Smooth muscle cell of the brain vasculature (primary cell): ENCODE measurements at places on chromosomes 7 and 10.

GRCh38 chr7:101650579-101651081 is 21.5 kb upstream of the MYL10 start:
- DNase-seq = no peak

DNA sequence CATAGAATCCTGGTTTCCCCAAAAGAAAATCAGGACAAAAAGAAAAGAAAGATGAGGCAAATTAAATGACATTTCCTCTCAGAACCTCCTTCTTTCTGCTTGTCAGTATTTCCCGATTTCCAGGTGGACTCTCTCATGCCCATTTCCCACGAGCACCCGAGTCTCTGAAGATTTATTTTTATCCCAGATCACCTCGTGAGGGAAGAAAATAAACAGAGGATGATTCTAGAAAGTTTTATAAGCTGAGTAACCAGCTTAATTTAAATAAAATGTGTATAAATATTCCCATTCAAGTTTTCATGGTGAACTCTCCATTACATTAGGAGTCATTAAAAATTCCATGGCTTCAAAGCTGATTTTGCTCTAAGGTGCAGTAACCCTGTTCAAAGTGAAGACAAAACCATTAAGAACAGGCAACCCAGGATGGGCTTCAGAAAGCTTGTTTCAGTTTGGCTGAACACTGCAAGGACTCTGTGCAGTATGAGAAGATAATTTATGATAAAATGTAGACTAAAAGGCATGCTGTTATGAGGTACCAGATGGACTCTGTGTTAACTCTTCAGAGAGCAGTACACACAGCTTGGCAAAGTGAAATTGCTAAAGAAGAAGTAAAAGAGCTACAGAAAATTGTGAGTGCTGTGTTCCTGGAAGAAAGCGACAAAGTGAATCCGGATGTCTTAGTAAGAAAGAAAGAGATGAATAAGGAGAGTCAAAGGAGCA is 521.3 kb upstream of the LRRN3 start:
- no peak for DNase-seq

DNA sequence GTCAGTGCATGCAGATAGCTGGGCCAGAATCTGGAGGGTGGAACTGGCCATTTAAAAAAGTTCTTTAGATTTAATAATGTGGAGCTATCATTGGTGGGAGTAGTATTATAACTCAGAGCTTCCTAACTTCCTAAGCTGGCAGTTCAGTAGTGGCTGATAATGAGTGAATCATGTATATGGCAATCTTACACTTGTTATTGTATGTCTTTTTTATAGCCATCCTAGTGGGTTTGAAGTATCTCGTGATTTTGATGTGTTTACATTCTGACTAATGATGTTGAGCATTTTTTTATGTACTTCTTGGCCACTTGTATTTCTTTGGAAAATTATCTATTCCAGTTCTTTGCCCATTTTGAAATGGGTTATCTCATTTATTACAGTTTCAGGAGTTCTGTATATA is 15.4 kb downstream of the TFAM start:
- no peak for DNase-seq

GRCh38 chr7:142372727-142373126 is 114.9 kb upstream of the PRSS58 start:
- no peak for DNase-seq

- no peak for DNase-seq
Measured at GRCh38 chr10:78715435-78715834, 353.3 kb upstream of the ZMIZ1 start.

- no peak for DNase-seq
Measured at GRCh38 chr10:18158773-18159265, 18.6 kb downstream of the CACNB2 start.

GRCh38 chr10:96513305-96513697 is 425 bp downstream of the TLL2 start:
- no peak for DNase-seq

- no peak for DNase-seq
Measured at GRCh38 chr10:32600317-32600716, 154.4 kb downstream of the CCDC7 start.

- DNase-seq = no peak
Measured at GRCh38 chr10:22333975-22334282, 11.4 kb upstream of the SPAG6 start.

DNA sequence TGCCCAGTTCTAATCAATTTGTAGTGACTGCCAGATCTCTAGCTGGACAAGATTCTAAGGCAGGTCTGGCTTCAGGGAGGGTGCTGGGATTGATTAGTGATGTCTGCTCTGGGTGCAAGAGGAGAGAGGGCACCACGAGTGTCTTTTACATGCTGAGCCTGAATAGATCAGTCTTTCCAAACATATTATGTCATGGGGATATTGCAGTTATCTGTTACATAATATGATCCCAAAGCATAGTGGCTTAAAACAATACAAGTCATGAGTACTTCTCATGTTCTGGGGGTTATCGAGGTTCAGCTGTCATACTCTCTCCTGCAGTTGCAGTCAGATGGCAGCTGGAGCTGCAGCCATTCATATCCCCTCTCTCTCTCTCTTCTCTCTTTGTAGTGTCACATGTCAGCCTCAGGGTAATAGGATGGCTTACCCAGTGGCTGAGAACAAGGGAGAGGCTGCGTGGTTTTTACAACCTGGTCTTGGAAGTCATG is 26.0 kb downstream of the SLC29A3 start:
- no peak for DNase-seq

DNA sequence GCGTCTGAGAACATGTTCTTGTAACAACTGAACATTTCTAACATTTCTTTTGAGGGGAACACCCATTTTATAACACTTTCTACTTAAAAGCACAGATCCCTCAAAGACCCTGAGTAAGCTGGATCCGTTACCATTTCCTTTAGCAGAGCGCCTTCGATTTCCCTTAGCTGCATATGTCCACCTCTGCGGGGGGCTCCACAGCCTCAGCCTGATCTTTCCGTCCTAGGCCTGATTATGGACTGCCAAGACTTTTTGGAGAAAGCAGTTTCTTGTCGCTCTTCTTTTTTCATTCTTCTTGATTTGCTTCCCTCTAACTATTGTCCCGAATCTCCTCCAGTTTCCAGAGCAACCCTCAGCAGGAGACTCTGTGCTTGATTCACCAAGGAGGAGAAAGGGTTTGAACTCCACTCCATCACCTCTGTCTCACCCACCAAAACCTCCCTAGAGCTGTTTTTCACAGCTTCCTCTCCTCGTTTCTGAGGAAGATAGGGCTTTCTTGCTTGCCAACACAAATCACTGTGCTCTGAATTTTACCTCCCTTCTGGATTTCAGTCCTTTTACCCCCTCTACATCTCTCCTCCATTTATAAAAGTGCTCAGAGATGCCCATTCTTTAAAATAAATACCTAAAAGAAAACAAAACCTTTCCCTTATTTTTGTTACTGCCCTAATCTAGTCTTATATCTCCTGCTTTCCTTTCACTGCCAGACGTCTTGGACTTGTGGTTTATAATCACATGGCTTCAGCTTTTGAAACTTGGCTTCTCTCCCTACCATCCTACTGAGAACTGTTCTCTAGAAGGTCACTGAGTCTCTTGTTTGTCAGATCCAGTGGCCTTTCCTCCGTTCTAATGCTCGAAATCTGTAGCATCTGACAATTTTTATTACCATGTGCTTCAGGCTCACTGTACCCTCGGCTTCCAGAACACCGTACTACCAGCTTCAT is 30.5 kb upstream of the ZRANB1 start:
- no peak for DNase-seq

DNA sequence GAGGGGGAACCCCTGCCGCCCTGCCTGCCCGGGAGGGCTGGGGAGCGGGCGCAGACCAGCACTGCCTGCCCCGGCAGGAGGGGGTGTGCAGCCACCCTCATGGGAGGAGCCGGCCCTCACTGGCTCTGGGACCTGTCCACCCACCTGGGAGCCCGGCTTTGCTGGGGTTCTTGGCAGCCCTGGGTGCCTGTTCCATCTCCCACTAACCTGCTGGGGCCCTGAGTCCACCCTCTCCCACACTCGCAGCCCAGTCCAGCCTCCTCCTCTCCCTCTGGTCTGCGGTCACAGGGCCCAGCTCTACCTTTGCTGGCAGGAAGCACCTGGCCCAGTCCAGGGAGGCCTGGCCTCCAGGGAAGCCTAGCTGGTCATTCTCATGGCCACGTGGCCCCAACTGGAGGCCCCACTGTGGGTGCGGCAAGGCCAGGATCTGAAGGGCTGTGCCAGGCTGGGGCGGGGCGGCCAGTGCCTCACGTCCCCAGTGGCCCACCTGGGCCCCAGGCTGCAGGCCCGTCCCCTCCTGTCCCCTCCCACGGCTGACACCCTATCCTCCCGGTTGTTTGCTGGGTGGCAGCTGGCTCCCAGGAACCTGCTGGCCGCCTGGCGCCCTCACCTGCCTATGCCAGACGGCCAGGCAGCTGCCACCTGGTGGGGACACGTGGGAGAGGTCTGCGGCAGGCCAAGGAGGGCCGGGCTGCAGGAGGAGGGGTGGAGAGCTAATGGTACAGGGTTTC is at the start of gene TMEM184A:
Gene TMEM184A, minus strand, starts transcription at position 393 of the 731 bp plus-strand sequence. CDS start 721 bp downstream, outside the sequence.
- no peak for DNase-seq

GRCh38 chr7:7321681-7322080 is 139.3 kb downstream of the C1GALT1 start:
- DNase-seq = no peak

GRCh38 chr7:130703851-130704250 is 17.5 kb upstream of the TSGA13 start:
- no peak for DNase-seq

GRCh38 chr7:27642271-27642670 is 20.4 kb downstream of the HIBADH start:
- no peak for DNase-seq

- DNase-seq = no peak
Measured at GRCh38 chr7:116224492-116225098, 14.3 kb downstream of the TES start.

- DNase-seq = no peak
Measured at GRCh38 chr7:196283-196682, 3.9 kb downstream of the FAM20C start.

DNA sequence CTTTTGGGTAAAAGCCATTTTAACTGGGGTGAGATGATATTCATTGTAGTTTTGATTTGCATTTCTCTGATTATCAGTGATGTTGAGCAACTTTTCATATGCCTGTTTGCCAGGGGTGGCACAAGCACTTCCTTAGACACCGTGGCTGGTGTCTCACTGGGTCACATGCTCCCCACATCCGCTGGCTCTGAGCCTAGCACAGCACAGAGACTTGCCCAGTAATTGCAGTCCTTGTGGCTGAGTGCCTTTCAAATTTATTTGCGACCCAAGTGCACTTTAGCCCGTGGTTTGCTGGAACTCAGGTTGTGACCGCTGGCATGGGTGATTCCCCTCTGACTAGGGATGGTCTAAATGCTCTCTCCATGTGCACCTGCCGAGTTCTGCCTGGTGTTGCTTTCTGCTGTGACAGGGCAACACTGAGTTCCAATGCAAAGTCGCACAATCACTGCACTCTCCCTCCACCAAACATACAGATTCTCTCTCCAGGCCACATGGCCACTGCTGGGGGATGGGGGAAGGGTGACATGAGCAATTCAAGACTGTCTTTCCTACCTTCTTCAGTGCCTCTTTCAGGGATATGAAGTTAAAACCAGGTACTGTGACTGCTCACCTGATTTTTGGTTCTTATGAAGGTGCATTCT is 66.5 kb downstream of the ZNF277 start:
- DNase-seq = no peak

DNA sequence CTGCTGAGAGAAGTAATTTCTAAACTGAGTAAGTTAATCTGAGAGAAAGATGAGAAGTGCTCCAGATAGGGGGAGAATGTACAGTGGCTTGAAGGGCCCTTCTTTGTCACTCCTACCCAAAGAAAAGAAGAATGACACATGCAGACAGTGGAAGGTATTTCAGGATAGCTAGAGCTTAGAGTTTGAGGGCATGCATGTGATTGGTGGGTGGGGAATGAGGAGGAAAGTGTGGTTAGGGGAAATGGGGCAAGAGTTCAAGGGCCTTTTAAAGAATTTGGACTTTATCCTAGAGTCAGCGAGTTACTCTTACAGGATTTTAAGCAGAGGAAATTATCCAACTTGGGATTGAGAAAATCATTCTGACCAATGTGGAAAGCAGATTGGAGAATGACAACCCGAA is 50.0 kb downstream of the ANLN start:
- DNase-seq = no peak

- no peak for DNase-seq
Measured at GRCh38 chr10:128058106-128058749, 68.0 kb downstream of the MKI67 start.

GRCh38 chr7:26198133-26198780 is 2.3 kb downstream of the HNRNPA2B1 start:
- DNase-seq = no peak

- DNase-seq = no peak
Measured at GRCh38 chr7:42167631-42168236, 69.3 kb downstream of the GLI3 start.

DNA sequence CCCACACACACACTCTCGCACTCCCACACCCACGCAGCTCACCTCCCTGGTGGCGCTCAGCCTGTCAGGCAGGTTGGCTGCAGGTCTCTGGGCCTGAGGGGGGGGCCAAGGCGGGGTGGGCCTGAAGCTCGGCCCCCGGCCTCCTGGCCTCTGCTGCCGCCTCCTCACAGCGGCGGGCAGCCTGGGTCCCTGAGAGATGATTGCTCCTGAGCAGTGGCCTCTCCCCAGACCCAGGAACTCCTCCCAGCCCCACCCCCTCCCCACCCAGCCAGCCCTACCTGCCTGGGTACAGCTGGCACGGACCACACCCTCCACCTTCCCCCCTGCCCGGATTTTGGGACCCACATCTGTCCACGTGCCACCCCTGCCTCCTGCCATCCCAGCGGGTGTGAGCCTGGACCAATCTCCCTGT is 4.6 kb upstream of the TMEM184A start:
- no peak for DNase-seq

DNA sequence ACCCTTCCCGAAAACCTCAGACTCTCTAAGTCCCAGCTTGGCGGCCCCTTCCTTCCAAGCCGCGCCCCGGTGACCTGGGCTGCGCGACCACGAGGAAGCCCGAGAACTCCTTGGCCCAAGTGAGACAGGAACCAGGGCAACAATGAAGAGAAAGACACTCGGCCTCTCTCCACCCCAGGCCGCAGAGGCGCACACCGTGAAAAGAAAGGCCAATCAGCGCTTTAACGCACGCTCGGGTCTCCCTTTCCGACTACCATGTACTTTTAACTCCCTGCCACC is 166.4 kb upstream of the PPP1R3A start:
- DNase-seq = no peak

DNA sequence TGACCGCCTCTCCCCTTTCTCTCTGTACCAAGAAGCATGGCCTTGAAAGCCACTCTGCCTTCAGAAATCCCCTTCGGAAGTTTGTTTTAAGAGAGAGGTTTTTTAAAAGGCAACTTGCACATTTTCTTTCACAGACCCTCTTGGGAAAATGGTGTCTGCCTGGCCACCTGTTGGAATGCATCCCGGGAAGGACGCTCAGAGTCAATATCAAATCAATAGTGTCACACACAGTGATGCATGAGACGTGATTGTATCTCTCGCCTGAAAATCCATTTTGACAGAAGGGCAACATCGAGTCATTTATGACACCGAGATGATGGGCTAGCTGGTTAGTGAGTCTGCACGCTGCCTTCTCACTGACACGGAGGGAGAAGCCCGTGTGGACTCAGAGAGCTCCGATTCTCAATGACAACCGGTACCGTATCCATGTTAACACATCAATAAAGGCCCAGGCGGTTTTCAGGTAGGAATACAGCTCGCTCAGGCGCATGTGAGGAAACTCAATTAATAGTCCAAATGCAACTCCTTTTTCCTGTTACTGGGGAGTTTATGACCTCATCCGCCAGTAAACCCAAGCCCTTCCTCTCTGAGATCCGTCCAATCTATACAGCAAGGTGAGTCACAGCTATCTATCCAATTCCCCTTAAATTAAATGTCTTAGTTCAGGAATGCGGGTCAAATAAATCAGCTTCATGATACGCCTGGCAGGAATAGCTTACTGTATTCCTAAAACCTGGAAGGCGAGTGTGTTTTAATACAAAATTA is 621.5 kb upstream of the MKI67 start:
- no peak for DNase-seq

GRCh38 chr10:125567529-125567928 is 115.4 kb downstream of the TEX36 start:
- no peak for DNase-seq
